ENCODE measurements at places on chromosomes 7 and 10.

DNA sequence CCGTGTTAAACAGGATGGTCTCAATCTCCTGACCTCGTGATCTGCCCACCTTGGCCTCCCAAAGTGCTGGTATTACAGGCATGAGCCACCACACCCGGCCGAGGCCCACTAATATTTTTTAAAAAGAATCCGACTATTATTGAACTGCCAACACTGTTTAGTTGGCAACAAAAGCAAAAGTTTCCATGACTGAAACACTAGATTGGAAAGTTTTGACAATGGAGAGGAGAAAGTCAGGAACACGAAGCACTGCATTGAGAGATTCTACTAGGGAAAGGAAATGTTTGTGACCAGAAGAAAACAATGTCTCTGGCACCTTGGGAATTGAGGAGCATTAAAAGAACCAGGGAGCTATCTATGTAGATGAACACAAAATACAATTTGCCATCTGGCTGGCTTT is 13.7 kb upstream of the PPP1R9A start:
- DNase-seq: no peak

DNA sequence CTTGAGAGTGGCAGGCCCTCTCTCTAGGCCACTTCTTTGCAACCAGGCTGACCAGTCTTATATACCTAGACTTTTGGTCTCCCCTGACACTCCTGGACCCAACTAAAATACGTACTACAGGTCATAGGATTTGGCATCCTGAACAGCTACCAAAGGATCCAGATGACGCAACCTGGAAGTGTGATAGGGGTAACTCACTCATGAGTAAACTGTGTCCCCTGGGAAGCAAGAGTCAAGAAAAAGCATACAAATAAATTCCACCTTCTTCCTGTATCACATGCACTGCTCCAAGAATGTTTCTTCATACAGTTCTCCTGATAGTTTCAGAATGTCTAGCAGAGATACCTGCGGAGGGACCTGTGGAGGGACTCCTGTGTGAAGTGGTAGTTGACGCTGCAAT is 172.3 kb downstream of the MDFIC start:
- no peak for DNase-seq

GRCh38 chr7:88075216-88075615 is 141.2 kb downstream of the ADAM22 start:
- no peak for DNase-seq

DNA sequence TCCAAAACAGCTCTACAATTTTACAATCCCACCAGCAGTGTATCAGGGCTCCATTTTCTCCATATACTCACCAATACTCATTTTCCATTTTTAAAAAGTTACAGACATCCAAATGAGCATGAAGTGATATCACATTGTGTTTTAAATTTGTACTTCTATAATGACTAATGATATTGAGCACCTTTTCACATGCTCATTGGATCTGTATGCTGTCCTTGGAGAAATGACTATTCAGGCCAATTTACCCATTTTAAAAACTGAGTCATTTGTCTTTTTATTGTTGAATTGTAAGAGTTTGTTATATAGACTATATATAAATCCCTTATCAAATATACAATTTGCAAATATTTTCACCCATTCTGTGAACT is 162.0 kb downstream of the MAGI2 start:
- no peak for DNase-seq

DNA sequence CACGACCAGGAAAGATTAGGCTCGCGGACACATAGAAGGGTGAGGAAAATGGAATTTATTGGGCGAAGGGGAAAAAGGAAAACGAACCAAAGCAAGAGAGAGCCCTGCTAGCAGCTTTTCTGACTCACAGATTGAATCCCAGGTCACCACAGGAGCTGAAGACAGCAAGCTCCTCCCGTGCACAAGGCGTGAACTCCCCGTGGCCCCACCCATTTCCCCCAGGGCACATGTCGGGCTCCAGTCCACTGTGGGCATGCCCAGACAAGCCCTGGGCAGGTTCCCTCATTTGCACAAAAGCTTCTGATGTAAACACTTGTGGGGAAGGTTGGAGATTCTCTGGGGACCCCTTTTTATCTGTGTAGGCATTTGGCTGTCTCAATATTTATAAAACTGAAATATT is 582.4 kb downstream of the SUGCT start:
- DNase-seq: no peak

DNA sequence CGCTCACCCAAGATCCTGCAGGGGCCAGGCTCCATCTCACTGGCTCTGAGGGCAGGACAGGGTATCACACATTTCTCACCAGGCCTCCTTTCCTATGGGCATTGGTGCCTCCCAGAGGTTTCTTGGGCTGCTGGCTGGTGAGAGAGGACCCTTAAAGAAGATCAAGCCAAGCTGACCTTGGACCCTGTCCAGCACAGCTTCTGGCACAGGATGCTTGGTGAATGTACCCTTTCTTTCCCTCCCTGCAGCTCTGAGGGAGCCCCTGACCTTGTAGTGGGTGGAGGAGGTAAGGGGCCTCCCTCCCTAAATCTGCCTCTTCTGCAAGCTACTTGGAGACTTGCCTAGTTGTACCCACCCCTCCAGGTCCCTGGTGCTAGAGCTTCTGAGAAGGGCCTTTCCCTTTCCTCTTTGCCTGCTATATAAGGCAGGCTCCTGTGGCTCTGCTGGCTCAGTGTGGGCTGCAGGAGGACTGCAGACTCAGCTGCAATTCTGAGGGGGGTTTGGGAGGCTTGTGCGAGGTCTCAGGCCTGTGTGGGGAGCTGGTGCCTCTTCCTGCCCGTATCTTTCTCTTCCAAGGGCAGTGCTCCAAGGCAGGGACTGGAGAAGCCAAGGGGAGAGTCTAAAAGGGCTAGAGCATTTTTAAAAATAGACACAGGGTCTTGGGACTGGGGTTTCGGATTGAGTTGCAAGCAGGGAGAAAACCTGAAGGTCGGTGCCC is 11.7 kb upstream of the TRIM8 start:
- no peak for DNase-seq

DNA sequence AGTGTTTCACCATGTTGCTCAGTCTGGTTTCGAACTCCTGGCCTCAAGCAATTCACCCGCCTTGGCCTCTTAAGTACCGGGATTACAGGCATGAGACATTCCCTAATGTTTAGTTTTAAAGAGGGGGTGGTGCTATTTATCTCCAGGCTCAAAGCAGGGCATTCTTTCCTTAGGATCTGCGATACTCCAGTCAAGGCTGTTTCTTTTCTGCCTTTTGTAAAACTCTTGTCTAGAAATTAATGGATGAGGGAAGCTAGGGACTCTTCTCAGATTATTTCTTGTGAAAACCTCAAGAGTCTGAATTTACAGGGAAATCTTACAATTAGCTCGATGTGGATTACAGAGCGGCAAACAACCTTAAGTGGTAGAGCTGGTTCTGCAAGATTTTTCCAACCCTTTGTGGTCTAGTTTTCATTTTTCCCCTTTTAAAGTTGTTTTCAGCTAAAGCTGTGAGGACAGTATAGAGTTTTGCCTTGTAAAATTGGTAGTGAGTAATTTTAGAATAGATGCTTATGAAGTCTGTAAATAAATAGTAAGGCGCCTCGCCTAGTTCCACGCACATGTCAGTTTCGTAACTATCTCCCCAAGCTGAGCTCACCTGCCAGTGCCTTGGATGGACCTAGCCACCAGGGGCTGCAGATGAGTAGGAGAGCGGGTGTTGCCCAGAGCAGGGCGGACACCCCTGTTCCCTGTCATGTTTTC is 53.1 kb downstream of the CUX1 start:
- DNase-seq: no peak
